ENCODE measurements at places on chromosomes 1 and 21.

GRCh38 chr1:48049823-48050535, 52.8 kb upstream of the TRABD2B start:
- DNase-seq: no peak

DNA sequence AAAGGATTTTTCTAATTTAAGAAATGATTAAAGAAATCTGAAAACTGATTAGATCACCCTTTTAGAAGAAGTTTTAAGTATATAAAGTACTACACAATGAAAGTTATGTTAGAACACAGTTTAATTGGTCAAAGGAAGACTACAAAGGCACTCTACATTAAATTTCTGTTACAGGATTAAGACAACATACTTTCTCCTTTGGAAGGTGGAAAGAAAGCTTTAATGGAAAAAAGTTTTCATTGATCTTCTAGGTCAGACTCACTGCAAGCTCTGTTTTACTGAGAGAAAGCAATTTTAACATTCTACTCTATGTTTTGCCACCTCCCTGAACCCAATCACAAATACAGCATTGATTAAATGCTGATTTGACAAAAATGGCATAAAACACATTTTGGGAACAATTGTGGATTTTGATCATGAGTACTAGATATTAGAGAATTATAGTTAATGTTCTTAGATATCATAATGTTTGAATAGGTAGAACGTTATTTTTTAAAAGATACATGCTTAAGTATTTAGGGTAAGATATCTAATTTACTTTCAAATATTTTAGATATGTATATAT, 32.0 kb downstream of the WDR26 start:
- no peak for DNase-seq

DNA sequence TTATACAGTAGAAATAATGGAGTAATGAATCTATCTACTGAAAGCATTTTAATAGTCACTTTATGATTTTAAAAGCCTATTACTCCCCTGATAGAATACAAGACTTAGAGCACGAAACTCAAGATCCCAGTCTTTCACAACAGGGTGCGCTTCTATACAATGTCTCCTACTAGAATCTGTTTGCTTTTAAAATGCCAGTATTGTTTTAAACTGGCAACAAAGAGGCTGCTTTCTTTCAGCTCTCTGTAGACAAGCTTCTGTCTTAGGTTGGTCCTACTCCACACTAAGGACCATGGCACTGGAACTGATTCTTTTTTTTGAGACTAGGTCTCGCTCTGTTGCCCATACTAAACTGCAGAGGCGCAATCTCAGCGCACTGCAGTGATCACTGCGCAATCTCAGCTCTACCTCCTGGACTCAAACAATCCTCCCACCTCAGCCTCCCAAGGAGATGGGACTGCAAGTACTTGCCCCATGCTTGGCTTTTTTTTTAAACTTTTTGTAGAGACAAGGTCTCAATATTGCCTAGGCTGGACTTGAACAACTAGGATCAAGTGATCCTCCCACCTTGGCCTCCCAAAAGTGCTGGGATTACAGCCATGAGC, 4.8 kb downstream of the DCAF8 start:
- DNase-seq: no peak

GRCh38 chr1:82565146-82565545, 764.4 kb downstream of the ADGRL2 start:
- no peak for DNase-seq

GRCh38 chr1:229987953-229988352, 79.1 kb upstream of the GALNT2 start:
- no peak for DNase-seq

GRCh38 chr1:17919525-17920439, 164.6 kb downstream of the ACTL8 start:
- DNase-seq: no peak

DNA sequence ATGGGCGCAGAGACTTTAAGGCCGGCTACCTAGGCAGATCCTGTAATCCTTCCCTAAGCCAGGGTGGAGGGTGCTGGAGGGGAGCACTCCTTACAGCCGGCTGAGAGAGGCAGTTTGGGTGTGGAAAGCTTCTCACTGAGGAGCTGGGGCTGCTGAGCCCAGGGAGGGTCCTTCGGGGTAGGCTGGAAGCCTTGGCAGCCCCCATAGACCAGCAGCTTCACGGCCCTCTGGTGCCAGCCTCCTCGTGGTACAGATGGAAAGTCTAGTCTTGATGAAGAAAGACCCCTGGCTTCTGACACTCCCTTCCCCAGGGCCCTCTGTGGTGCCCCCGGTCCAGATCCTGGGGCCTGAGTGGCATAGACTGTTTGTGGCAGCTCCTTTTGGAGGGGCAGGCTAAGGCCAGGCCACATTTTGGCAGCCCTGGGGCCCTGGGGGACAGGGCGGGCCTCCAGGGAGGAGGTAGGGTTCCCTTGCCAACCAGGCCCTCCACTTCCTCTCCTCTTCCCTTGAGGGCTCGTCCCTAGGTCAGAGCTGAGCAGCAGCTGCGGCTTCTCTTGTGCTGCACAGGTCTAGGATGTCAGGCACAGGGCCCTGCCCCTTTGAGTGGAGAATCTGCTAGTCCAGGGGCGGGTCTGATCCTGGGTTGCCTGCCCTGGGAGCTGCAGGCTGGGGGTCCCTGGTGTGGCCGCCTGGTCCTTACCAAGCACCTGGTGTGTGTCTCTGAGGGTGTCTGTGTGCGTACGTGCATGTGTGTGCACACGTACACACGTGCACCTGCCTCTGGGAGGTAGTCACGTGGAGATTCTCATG, 4.8 kb downstream of the AMPD2 start:
- DNase-seq: no peak

DNA sequence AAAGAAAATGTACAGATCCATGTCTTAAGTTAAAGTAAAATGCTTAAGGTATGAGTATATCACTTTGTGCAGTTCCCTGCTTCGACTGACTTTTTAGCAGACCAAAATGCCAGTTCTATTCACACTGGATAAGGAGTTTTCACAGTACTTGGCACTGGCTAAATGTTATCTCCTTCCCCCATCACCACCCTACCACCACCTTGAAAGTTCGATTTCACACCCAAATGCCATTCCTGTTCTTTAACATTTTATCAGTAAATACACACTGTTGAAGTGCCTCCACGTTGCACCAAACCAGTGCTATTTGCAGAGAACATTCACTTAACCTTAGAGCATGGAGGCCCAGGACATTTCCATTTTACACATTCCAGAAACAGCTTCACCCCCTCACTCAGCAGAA, 100.0 kb downstream of the URB2 start:
- DNase-seq: no peak

- DNase-seq: no peak
These were observed 77.6 kb downstream of the MORN1 start for GRCh38 chr1:2313651-2314261.

DNA sequence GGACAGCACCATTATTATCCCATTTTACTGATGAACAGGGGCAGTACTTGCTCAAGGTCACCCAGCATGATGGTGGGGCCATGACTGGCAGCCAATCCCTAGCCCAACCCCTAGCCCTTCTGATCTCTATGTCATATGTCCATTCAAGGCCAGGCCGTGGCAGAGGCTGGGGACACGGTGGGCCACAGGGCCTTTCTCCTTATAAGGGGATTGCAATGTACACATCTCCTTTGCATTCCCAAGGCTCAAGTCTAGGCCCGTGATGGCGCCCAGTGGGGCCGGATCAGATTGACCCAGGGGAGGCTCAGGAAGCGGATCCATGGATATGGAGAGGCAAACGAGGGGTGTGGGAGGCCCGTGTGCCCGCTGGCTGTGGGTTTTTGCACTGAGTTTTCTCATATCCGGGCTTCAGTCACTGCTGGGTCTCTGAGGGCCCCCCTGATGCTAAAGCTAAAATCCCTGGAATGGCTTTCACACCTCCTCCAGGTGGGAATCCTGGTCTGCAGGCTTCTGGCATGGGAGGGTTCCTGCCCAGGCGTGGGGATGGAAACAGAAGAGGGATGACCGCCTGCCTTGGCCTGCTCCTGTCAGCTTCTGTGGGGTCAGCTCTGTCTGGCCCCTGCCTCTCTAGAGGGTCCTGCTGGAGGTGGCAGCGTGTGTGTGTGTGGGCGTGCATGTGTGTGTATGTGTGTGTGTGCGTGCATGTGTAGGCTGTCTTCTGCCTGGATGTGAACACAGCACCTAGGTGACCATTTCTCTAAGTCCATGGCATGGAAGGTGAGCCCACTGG, 2.1 kb downstream of the MYOM3 start:
- DNase-seq: no peak

DNA sequence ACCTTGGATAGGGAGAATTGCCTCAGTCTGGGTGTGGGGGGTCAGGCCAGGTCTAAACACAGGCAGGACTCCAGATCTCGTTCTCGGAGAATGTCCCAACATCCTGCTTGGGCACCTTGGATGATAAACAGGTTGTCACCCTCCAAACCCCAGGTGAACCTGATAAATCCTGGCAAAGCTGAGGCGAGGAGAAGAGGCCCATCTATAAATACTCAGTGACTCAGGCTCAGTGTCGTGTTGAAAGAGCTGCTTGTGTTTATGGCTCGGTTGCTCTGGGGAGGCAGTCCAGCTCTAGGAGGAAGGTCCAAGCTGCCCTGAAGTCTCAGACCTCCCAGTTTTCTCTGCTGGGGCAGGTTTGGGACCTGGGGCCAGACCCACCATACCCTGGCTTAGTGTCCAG, 15.8 kb upstream of the TRIM63 start:
- no peak for DNase-seq

- no peak for DNase-seq
These were observed 14.8 kb downstream of the ALX3 start for GRCh38 chr1:110055493-110056284.

- DNase-seq: no peak
These were observed 288.4 kb upstream of the PRMT6 start for GRCh38 chr1:106768077-106768476.

- DNase-seq: no peak
These were observed 3.6 kb downstream of the CERS2 start for GRCh38 chr1:150970808-150971582.

- peak; percentile 37 for DNase-seq
These were observed 4.2 kb upstream of the CCDC28B start for GRCh38 chr1:32195972-32196823.

DNA sequence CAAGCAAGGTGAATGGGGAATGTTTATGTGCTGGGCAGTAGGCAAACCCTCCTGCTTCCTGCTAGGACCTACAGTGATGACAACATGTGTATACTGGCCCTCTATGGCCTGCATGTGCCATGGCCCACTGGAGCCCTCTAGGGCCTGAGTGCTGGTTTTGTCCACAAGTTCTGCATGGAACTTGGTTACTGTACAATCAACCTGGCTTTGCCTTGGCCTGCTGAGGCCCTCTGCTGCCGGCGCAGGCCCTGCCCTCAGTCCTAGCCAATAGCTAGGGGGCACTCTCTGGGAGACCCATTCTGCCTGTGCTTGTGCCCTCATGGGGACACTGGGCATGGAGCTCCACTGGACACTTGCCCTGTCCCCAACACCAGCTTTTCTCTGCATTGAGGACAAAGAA, 138.6 kb upstream of the NGF start:
- DNase-seq: no peak
